ENCODE measurements at places on chromosomes 1 and 21.

GRCh38 chr1:219434923-219435297 lies 178.0 kb downstream of the ZC3H11B start:
- DNase-seq, result no peak

DNA sequence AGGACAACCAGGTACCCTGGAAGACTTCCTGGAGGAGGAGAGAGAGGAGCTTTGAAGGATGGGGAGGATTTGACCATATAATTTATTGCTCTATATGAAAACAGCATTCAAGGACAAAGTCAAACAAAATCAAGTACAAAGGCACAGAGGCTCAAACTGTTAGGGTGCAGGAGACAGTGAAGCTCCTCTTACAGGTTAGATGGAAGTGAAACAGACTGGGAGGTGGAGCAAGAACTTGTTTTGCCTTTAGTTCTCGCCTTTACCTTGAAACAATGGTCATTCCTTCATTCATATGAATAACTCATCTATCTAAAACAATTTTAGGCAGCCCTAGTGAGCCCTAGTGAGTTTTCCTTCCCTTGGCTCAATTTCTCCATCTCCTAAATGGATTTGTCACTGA lies 199.6 kb downstream of the HIVEP3 start:
- no peak for DNase-seq

DNA sequence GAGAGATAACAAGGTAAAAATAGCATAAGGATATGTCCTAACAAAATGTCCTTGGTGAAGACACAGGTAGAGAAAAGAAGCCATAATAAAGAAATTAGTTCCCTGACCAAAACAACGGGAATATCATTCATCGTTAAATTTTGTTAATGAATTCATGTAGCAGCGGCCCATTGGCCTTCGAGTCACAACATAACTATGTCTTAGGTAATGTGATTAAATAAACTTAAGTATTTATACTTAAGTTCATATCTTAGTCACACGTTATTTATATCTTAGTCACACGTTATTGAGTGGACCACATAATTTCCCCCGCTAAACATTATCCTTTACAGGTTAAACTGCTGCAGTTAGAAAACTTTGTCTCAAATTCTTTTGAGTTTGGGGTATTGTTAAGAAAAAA lies 1.2 kb downstream of the NEXN start:
- DNase-seq, result no peak

DNA sequence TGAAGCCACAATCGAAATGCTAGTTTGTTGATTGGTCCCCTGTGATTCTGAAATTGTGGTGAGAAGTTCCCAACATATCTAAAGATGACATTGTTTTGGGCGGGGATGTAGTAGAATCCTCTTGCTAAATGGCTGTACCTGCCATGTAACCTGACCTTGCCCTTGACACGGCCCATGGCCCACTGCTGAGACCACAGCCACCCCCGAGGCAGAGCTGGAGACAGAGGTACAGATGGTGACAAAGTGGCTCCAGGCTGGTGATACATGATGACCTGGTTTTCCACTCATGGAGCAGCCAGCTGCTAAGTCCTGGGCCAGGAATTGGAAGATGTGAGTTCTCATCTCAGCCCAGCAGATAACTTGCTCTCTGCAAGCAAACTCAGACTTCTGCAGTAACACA lies 226.5 kb downstream of the FOXD2 start:
- DNase-seq, result no peak

DNA sequence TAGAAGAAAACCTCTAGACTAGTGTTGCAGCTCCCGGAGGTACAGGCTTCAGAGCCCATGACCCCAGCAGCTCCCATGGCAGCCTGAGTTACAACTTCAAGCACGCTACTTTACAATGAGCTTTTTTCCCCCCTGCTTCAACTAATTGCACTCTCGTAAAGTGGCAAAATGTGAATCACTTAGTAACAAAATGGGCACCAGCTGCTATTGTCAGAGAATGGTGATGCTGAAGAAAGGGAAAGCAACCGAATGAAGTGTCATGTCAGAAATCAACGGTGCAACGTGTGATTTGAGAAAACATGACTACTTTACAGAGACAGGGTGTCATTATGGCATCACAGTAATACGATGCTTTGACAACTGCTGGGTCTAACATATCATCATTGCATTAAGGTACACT lies 40.5 kb downstream of the ESRRG start:
- no peak for DNase-seq

DNA sequence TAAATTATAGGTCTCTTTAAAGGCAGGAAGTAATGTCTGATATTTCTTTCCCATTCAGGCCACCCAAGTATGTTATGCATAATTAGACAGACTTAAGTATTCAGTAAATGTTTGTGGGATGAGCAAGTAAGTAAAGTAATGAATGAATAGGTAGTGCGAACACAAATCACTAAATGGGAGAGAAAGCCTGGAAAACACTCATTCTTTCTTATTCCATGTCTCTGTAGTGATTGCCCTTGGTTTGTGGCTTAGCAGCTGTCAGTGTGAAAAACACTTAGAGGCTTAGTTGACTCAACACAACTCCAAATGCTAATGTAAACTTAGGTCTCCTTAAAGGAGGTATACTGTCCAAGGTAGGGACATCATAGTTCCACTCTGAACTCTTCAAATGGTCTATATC lies 182.5 kb downstream of the ZC3H11B start:
- DNase-seq, result no peak

GRCh38 chr1:7345516-7345915 lies 425.6 kb upstream of the VAMP3 start:
- DNase-seq, result no peak

GRCh38 chr1:184152434-184152898 lies 100.9 kb downstream of the TSEN15 start:
- DNase-seq, result no peak

DNA sequence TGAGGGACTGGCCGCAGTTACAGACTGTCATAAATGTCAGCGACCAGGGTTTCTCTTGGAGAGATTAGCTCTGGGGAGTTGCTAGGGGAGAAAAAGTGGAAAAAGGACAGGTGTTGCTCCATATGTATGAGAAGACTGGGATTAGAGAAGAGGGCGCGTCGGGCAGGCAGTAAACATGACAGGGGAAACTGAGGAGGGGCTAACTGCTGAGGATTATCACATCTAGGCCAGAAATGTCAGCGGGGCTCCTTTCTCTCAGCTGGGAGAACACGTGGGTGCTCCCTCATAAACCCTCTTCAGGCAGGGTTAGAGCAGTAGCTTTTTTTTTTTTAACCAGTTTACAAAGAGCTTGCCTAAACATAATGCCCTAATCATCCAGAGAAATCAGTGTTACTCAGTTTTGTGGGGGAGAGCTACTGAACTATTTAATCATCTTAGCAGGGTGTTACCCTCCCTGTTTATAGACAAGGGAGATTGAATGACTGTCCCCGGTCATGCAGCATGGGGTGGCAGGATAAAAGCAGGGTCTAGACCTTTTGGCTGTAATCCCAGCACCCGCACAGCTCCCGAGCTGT lies 35.2 kb downstream of the ELAPOR1 start:
- DNase-seq, result no peak

GRCh38 chr1:182050481-182051448 lies 10.7 kb downstream of the ZNF648 start:
- no peak for DNase-seq

GRCh38 chr1:218403300-218403699 lies 58.2 kb downstream of the TGFB2 start:
- no peak for DNase-seq

DNA sequence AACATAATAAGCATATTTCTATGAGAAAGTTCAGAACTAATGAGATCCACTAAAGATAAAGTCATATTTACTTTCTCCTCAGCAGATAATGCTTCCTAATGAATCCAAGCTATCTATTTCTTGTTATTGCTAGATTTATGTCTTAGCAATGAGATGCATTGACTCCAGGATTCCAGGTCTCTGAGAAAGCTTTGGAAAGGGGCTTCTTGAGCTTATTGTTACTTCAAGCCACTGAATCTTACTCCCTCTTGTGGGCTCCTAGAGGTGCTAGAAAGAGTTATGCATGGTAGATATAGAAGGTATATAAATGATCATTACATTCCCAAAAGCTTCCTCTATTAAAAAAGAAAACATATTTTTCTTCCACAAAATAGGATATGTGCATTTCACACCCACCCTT lies 246.4 kb upstream of the ADAMTS5 start:
- DNase-seq, result no peak

- no peak for DNase-seq
Measured at GRCh38 chr1:119783354-119784185, 14.9 kb upstream of the HMGCS2 start.

DNA sequence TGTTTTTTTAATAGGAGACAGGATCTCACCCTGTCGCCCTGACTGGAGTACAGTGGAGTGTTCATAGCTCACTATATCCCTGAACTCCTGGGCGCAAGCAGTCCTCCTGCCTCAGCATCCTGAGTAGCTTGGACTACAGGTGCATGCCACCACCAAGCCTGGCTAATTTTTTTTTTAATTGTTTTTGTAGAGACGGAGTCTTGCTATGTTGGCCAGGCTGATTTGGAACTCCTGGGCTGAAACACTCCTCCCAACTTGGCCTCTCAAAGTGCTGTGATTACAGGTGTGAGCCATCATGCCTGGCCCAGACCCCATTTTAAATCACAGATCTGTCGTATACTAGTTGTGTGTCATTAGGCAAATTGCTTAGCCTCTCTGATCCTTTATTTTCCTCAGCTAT lies 161.1 kb downstream of the DYRK1A start:
- no peak for DNase-seq

GRCh38 chr1:110250749-110251148 lies 40.6 kb downstream of the KCNC4 start:
- no peak for DNase-seq

DNA sequence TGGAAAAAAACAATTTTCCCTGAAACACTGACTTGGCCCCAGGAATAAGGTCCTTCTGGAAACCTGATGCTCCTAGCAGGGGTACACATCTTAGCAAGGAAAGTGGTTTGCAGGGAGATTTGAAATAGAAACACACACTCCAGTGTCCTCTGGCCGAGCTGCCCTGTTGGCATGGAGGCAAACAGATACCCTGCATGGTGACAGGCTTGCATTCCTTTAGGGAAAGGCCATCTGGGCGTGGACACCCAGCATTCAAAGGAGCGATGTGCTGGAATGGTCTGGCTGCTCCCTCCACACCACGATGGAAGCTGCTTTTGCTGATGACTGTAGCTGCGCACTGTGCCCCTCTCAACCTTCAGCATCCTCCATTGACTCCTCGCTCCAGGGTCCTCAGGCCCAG lies 41.5 kb upstream of the BCAR3 start:
- no peak for DNase-seq

DNA sequence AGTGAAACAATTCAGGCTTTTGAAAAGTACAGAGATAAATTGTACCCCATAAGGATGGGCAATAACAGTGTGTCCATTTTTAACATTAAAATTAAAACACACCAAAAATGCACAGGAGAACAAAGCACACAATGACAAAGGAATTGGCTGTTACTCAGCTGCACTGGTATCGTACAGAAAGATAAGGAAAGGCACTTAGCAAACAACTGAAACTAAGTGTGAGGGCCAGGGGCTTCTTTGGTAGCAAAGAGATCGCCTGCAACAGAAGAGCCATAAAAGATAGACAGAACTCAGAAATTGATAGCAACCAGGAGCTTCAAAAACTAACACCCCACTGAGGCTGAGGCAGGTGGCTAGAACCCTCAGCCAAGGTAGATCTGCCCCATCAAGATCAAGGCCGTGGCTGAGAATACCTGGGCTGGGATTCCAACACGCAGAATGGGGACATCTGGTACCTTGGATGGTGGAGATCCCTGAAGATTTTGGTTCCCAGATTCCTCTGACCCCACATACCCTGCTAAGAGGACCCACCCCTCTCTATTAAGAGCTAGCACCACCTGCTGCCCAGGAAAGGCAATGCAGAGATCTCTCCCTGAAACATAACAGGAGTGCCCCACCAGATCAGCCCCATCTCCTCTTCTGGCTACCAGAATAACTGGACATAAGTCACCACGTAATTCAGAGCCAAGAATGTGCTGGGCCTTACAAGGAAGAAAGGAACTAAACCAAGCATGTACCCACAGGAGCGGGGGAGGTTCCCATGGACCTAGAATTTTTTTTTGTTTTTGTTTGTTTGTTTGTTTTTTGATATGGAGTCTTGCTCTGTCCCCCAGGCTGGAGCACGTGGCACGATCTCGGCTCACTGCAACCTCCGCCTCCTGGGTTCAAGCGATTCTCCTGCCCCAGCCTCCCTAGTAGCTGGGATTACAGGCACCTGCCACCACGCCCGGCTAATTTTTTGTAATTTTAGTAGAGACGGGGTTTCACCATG lies 16.2 kb downstream of the PLEKHO1 start:
- peak; percentile 15 for DNase-seq

DNA sequence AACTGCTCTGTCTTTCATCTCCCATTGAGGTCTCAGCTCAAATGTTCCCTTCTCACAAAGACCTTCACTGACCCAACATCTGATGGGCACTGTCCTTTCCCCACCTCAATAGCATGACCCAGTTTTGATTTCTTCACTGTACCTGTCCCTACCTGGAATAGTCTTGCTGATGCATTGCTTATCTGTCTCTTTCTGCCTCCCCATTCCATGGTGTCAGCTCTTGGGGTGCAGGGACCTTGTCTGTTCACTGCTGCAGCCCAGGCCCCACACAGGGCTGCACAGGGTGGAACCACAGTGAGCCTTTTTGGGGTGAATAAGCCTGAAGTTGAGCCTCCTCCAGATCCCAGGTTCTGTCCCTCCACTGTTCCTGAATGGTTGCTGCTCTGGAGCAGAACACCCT lies 414.9 kb downstream of the PTPRU start:
- DNase-seq, result no peak

DNA sequence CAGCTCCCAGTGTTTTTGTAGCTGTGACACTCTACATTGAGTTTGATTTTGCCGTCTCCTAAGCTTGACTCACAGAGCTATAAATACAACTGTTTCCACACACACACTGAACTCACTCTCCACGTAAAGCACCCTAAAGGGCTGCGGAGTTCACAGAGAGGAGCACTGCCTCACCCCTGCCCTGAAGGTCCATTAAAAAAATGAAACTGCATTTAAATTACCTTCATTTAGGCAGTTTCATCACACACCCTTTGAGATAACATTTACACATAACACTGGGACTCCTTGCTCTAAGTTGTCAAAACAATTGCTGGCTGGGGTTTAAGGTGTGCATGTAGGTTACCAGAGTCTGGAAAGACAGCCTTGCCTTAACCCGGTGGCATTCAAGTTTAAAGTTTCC lies 137.1 kb upstream of the MAGI3 start:
- DNase-seq, result no peak

- DNase-seq, result no peak
Measured at GRCh38 chr1:153608742-153609584, 4.0 kb downstream of the S100A16 start.

DNA sequence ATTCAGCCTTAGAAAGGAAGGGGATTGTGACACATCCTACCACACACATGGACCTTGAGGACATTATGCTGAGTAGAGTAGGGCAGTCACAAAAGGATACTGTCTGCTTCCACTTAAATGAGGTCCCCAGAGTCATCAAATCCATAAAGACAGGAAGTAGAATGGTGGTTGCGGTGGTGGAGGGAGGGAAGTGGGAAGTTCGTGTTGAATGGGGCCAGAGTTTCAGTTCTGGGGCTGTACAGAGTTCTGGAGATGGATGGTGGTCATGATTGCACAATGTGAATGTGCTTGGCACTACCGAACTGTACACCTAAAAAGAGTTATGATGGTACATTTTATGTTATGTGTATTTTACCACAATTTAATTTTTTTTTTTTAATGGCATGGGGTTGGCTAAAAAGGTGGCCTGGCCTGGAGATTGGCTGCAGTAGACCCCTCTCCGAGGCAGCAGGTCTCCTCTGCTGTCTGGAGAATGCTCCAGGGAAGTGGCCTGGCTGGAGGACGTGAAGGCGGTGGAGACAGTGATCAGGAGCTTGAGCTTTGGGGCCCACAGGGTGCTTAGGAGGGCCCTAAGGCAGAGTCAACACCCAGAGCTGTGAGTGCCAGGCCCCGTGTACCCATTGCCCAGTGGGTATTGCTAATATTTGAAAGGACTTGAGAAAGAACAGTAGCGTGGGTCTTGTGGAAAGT lies 30.4 kb downstream of the IFNGR2 start:
- no peak for DNase-seq

All from activated T-helper 9 cell treated with anti-CD3 and anti-CD28 coated beads, Interleukin-2, amount 50 U/mL, for 16 hours (primary cell).